ENCODE measurements at places on chromosomes 12 and 14.

DNA sequence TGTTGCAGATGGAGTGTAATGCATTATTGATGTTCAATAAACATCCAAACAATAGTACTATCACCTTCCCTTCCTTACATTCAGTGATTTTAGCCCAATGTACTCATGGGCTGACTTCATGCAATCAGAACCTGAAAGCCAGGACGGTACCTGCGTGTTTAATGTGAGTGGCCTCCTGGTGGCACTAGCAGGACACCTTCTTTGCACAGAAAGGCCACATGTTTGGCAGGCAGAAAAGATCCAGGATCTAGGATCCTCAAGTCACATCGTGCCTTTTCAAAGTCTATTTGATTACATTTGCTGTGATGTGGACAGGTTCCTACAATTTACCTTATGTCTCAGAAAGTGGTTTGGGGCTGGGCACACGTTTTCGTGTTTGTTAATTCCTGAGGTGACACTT is 82.9 kb downstream of the NEDD1 start:
- peak; percentile 39 for DNase-seq

GRCh38 chr14:89420502-89420901 is 3.5 kb upstream of the FOXN3 start:
- no peak for DNase-seq

DNA sequence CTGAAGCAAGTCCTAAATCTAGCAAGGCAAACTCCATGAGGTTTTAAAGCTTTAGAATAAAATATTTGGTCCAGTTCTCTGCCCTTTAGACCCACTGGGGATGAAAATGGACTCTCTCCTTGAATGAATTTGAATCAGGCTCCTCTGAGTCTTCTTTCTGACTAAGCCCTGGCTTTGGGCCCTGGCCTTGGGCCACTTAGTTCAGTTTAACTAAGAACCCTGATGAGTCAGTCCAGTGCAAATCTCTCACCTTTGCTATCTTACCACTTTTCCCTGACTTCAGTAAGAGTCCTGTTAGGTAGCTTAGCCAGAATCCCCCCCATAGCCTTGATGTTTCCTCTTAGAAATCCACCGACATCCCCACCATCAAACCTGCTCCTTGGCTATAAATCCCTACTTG is 427.5 kb downstream of the SNAPC1 start:
- no peak for DNase-seq

DNA sequence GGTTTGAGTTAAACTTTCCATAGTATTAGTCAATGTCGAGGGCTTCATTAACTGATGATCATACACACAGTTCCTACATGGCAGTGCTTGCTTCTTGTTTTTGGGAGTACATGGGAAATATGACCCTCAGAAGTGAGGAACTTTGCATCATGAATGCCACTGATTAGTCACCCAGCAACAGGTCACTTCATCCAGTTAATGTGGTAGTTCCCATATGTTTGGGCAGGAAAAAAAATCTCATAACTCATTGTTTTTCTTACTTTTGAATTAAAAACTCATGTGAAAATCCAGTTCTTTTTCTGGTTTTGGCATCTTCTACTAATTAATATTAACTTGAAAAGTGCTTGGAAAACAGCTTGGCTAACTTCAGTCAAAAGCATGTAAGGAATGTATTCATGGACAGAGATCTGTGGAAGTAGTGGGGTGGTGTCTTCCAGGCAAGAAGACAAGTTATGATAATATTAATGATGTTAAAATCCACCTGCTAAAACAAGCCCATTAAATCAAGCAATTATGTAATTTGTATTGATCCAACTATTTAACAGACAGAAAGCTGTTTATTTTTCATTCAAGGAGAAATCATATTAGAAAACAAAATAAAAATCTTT is 309.1 kb upstream of the NAV3 start:
- DNase-seq: no peak

GRCh38 chr12:12440784-12441428 is 84.0 kb downstream of the BORCS5 start:
- no peak for DNase-seq

- DNase-seq: no peak
These were observed 1.1 kb upstream of the TM9SF1 start for GRCh38 chr14:24196071-24197055.

GRCh38 chr14:56648508-56649301 is 69.1 kb downstream of the TMEM260 start:
- no peak for DNase-seq

- no peak for DNase-seq
These were observed 9.2 kb downstream of the PPP1R1A start for GRCh38 chr12:54579258-54579657.

- no peak for DNase-seq
These were observed 66.9 kb upstream of the NRXN3 start for GRCh38 chr14:78103271-78103670.

GRCh38 chr14:93788293-93788542 is at the start of gene PRIMA1:
Gene PRIMA1 (minus strand): TSS chr14:93788485. CDS start chr14:93787718, 767 bp downstream.
- no peak for DNase-seq

DNA sequence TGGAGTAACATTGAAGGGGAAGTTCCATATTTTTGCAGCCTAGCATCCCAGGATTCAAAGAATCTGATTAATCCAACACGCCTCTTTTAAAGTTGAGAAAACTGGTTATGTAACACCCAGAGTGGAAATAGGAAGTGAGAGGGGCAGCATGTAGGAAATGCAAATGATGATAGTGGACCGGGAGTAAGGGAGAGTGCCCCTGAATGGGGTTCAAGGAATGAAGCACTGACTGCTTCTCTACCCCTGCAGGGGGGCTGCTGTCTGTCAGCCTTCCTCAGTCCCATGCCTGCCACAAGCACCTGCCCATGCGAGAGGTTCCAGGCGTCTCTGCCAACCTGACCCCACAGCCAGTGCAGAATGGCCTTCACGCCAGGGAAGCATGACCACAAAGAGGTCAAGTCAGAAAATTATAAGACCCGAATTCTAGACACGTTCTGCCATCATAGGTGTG is 126.5 kb upstream of the CCND2 start:
- no peak for DNase-seq

GRCh38 chr12:88445705-88446394 is 134.4 kb downstream of the KITLG start:
- no peak for DNase-seq

DNA sequence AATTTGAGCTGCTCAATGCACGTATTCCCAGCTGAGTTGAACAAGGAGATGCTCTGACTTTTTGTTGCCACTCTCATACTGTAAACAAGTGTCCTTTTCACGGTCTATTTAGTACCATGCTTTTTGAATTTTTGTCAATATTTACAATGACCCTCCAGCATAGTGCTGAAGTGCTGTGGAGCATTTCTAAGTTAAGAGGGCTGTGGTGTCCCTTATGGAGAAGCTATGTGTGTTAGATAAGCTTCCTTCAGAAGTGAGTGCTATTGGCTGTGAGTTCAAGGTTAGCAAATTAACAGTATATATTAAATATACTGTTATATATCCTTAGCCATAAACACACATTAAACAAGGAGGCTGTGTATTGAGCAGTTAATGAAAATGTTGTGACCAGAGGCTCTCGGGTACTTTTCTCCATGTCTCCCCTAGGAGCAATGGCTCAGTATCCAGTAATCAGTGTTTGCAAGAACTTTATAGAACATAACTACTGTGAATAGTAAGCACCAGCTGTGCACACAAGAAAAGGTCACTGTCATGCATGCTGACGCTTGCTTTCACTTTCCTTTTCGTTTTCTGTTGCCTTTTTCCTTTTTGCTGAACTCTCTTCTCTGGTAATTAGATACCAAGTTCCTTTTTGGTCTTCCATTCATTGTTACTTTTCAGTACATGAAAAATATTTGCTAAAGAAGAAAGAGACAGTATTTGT is 187.2 kb upstream of the NEDD1 start:
- peak; percentile 37 for DNase-seq

All from LoVo (cell line).